ENCODE measurements at places on chromosomes 7 and 10.

DNA sequence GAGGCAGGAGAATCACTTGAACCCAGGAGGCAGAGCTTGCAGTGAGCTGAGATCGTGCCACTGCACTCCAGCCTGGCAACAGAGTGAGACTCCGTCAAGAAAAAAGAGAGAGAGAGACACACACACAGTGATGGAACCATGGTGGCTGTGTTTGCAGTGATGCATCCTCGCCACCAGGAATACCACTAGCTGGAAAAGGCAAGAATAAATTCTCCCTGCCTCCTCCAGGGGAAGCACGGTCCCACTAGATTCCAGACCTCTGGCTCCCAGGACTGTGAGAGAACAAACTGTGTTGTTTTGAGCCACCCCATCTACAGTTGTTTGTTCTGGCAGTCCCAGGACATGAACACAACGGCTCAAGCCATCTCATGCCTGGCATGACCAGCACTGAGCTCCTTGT, 320.3 kb upstream of the FOXK1 start:
- no peak for DNase-seq

DNA sequence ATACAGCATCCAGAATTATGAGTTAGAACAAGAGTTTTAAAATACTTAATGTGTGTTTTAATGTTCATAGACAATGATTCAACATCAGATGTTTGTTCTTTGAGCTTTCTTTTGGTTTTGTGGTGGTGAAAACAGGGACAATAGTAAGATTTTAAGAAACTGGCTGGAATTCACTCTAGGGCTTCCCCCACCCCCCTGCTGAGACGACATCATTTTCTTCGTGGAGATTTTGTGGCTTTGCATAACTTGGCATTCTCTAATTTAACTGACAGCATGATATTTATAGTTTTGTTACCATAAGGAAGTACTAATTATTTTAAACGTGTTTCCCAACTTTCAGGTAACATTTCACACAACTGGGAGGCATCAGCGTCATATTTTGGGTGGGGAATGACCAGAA, 184.1 kb downstream of the BICC1 start:
- DNase-seq = no peak

DNA sequence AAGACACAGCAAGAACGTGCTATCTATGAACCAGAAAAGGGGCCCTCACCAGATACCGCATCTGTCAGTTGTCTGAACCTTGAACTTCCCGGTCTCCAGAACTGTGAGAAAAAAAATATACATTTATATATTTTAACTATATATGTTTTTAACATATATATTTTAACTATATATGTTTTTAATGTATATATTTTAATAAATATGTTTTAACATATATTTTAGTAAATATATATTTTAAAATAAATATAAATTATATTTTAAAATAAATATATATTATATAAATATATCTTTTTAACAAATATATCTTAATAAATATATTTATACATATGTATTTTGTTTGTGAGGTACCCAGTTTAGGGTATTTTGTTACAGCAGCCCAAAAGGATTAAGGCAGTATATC, 958.2 kb upstream of the AUTS2 start:
- no peak for DNase-seq

DNA sequence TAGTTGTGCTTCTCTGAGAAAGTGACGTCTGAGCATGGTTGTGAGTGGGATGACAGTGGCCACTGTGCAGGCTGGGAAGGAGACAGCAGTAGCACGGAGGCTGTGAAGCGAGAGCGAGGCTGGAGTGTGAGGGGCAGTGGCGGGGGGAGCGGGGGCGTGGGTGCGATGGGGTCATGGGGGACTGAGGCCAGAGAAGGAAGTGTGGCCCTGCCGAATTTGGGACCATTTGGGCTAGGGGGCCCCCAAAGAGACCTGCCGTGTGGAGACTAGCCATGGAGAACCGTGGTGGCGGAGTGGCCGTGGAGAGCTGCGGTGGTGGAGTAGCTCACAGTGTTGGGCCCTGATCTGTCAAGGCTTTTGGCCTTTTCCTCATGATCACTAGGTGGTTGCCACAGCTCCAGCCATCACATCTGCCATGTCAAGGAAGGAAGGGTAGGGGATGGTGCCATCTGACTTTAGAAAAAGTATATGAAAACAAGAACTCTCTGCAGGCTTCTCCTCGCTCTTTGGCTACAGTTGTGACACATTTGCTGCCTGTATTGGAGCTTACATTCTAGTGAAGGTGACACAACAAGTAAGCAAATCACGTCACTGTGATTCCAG, 61.4 kb downstream of the MGMT start:
- no peak for DNase-seq

DNA sequence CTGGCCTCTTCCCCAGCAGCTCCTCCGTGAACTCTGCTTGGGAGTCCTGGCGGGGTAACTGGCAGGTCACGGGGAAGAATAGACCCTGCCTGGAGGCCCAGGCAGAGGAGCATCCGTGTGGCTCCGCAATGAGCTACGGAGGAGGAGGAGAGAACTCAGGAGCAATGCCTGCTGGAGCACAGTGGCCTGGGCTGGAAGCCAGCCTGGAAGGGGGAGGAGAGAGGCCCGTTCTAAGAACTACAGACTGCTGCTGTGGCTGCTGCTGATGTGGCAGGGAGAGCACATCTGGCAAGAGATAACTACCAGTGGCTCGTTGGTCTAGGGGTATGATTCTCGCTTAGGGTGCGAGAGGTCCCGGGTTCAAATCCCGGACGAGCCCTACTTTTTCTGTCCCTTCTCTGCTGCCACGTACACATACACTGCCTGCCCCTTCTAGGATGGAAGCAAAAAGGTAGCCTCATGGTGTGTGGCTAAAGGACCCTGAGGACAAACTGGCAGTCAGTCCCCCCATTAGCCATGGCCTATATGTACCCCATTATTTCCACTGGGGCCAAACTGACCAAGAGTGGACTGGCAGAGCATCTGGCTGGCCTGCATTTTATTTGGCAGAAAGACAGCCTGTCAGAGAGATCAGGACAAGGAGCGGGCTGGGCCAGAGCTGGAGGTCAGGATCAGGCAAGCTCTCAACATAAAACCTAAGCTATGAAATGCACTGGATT, 7.7 kb upstream of the OPN1SW start:
- peak; percentile 99 for DNase-seq

DNA sequence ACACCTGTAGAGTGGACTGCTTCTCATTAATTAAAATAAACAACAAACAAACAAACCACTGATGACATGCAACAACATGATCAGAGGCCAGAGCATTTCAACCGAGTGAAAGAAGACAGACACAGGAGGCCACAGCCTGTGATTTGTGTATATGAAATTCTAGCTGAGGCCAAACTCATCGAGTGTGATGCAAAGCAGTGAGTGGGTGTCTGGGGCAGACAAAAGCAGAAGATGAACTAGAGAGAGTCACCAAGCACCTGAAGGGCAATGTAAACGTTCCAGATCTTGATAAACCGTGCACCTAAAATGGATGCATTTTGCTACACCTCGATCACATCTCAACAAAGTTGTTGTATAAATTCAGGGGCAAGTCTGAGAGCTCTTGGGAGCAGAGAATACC, 108.4 kb downstream of the KLF6 start:
- no peak for DNase-seq

DNA sequence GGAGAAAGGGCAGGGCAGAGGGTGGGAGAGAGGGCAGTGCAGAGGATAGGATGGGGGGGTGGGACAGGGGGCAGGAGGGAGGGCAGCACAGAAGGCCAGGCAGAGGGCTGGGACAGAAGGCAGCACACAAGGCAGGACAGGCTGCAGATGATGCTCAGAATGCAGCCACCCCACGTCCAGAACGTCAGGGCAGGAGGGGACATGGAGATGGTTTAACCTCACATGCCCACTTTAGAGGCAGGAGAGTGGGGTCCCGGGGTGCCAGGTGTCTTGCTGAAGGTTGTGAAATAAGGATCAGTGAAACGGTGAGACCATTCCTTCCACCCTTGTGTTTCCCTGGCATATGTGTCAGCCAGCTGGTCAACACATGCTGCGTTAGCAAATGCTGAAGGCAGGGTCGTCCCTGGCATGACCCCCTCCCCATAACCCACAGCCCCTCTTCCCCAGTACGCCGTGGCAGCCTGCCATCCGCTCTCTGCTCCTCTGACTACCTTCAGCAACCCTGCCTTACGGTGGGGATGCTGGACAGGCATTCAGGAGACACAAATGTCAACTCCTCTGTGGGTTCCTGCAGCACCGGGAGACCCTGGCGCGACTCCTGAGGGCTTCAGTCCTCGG, 592.1 kb downstream of the DNAJB6 start:
- DNase-seq = no peak

DNA sequence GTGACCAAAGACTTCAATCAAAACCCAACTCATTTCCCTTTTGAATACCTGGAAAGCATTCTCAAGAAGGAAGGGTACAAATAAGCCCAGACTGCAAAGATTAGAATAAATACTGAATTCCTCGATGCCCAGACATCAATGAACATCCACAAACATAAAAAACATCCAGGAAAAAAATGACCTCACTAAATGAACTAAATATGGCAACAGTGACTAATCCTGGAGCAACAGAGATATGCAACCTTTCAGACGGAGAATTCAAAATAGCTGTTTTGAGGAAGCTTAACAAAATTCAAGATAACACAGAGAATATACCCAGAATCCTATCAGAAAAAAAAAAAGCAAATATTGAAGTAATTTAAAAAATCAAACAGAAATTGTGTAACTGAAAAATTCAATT, 43.2 kb downstream of the PCLO start:
- DNase-seq = no peak

- peak; percentile 81 for DNase-seq
Measured at GRCh38 chr10:33336582-33337325, 2.3 kb upstream of the NRP1 start.

GRCh38 chr7:152663148-152663740, 12.7 kb downstream of the XRCC2 start:
- no peak for DNase-seq

- DNase-seq = no peak
Measured at GRCh38 chr10:60517805-60518204, 128.1 kb upstream of the ANK3 start.

DNA sequence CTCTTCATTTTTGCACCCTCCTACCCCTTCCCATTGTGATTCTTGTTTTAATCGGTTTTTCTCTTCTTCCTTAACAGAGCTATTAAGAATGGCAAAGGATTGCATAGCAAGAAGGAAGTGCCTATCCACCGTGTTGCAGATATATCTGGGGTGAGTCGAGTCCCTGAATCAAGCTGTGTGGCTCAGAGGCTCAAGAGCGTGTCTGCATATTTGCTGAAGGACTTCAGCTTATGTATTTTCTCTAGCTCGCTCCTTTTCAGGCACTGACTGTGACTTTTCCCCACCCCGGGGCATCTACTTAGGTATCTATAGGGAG, 126.6 kb downstream of the LRRC4 start:
- DNase-seq = no peak
